ENCODE measurements at places on chromosomes 4 and X.

- DNase-seq = no peak
These were observed 38.9 kb downstream of the STARD8 start for GRCh38 chrX:68686097-68686977.

GRCh38 chr4:14095831-14096230 is 468.3 kb upstream of the BOD1L1 start:
- DNase-seq = no peak

GRCh38 chr4:89538886-89539285 is 231.3 kb upstream of the GPRIN3 start:
- DNase-seq = no peak

GRCh38 chr4:150828159-150828558 is 186.9 kb downstream of the LRBA start:
- no peak for DNase-seq

- no peak for DNase-seq
These were observed 460.1 kb downstream of the NAF1 start for GRCh38 chr4:162706632-162707031.

DNA sequence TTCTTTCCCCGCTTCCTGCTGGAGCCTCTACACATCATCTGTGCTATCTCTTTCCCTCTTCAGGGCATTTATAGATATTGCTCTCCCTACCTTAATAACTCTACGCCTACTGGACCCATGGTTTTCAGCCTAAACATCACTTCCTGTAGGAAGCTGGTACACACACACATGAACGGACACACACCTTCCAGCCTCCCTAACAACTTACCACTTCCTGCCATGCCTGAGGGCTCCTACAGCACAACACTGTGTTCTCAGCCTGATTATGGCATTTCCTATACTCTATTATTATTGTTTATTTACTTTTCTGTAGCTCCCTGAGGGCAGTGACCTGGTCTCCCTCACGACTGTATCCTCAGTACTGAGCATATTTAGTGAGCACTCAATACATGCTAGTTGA is 163.6 kb upstream of the MAP3K15 start:
- DNase-seq = no peak

DNA sequence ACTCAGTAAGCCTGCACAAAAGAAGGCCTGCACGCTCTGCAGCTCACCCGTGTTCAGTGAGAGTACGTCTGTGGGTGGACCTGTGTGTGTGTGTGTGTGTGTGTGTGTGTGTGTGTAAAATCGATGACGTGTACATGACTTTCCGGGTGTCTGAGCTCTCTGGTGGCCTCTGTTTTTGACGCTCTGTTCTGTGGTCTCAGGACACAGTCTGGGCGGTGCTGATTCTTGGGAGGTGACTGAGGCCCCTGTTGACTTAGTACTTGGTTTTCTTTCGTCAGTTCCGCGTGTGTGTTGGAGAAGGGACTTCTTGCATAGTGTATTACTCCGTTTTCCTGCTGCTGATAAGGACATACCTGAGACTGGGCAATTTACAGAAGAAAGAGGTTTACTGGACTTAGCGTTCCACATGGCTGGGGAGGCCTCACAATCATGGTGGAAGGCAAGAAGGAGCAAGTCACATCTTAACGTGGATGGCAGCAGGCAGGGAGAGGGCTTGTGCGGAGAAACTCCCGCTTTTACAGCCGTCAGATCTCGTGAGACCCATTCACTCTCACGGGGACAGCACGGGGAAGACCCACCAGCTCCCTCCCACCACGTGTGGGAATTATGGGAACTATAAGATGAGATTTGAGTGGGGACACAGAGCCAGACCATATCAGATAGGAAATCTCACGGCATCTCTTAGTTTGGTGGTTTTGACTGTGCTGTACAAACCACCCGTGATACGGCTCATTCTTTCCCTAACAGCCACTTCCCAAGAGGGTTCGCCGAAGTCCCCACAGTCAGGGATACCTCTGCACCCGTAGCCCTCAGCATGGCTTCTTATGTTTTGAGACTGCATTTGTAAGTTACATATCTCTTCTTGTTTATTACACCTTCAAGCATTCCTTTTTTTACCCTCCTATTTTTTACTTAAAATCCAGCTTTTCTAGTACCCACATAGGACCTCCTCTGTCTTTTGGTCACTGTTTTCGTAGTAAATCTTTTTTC is 24.5 kb downstream of the UVSSA start:
- peak; percentile 16 for DNase-seq

GRCh38 chr4:183504930-183505610 is at the start of gene ING2:
Gene ING2, plus strand, starts transcription at chr4:183505058. Its CDS starts 138 bp downstream, at chr4:183505196.
- no peak for DNase-seq

DNA sequence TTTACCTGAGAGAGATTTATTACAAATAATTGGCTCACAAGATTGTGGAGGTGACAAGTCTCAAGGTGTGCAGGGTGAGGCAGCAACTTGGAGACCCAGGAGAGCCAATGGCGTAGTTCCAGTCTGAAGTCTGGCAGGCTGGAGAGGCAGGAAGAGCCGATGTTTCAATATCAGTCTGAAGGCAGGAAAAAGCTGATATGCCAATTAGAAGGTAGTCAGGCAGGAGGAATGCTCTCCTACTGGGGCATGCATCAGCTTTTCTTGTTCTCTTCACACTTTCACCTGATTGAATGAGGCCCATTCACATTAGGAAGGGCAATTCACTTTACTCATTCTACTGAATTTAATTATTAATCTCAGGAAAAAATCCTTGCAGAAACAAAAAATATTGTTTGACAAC is 1351.7 kb upstream of the ADGRL3 start:
- no peak for DNase-seq

- no peak for DNase-seq
These were observed 451.3 kb downstream of the TLL1 start for GRCh38 chr4:166324321-166324720.

DNA sequence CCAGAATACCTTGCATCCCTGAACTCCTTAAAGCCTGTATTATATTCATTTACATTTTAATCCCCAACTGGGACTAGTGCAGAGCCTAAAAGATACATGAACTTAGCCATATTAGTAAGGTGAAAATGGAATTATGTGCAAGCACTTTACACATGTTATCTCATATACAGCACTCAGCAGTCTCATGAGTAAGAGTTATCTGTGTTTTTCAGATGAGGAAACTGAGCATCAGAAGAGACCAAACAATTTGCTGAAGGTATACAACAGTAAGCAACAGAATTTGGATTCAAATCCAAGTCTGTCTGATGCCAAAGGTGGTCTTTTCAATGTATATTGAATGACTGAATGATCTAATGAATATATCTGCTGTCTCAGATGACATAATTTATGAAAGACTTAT is 12.3 kb downstream of the ATP7A start:
- DNase-seq = no peak

GRCh38 chrX:149760965-149761364 is 12.9 kb upstream of the HSFX1 start:
- no peak for DNase-seq

GRCh38 chrX:8194216-8194615 is 23.1 kb upstream of the VCX2 start:
- no peak for DNase-seq

DNA sequence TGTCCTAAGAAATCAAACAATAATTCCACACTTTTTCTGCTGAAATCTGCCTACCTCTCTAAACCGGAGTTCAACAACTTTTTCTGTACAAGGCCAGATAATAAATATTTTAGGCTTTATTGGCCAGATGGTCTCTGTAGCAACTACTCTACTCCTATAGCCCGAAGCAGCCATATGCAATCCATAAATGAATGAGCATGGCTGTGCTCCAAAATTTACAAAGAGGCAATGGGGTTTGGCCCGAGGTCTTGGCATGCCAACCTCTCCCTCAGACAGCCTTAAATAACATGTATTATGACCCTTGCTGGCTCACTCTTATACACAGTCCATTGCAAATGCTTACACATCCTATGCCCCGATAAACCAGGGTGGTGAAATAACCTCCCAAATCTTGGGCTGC is 98.6 kb upstream of the GPM6A start:
- DNase-seq = no peak

DNA sequence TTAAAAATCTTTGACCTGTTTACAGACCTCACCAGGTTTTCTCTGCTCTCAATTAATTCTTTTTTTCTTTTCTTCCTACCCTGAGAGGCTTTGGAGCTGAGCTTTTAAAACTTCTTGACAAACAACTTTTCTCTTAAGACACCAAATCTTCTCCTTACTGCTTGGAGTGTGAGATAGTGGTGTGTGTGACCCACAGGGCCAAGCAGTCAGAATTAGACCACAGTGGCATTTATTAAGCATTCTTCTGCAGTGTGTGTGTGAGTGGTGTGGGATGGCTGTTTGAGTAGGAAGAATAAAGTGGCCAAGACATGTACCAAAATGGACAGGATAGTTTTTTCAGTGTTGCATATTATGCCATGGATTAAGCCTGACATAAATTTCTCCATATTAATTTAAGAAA is 665.1 kb downstream of the RAPGEF2 start:
- no peak for DNase-seq

DNA sequence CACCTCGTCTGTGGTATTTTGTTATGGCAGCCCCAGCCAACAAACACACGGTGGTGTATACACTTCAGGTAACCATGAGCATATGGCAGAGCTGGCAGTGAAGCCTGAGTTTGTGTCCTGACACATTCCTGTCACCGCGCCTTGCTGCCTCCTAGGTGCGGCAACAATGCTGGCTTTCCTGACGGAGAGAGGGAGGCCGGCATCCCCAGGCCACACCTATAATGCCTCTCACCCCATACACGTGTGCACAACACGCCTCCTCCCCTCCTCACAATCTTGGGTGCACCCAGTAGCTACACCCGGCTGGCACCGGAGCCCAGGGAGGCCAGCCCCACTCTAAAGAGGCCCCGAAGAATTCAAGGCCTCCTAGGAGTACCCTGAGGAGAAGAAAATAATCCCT is 158.5 kb downstream of the NSUN7 start:
- no peak for DNase-seq

DNA sequence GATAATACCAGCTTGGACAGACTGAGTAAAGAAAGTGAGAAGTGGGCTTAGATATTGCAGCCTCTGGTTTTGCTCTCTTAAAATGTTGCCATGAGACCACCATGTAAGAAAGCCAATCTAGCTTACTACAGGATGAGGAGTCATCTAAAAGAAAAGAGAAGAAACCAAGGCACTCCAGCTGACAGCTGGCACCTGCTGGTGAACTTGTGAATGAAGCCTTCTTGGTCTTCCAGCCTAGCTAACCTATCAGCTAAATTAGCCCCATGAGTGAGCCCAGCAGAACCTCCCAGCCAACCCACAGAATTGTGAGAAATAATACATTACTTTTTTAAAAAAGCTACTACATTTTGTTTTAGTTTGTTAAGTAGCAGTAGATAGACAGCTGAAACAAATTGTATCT is 154.5 kb upstream of the QRFPR start:
- no peak for DNase-seq

GRCh38 chr4:54228961-54229501 is at the start of gene PDGFRA:
Gene PDGFRA, plus strand, starts transcription at chr4:54229293. Its CDS starts 29,476 bp downstream, at chr4:54258769.
- peak; percentile 88 for DNase-seq

DNA sequence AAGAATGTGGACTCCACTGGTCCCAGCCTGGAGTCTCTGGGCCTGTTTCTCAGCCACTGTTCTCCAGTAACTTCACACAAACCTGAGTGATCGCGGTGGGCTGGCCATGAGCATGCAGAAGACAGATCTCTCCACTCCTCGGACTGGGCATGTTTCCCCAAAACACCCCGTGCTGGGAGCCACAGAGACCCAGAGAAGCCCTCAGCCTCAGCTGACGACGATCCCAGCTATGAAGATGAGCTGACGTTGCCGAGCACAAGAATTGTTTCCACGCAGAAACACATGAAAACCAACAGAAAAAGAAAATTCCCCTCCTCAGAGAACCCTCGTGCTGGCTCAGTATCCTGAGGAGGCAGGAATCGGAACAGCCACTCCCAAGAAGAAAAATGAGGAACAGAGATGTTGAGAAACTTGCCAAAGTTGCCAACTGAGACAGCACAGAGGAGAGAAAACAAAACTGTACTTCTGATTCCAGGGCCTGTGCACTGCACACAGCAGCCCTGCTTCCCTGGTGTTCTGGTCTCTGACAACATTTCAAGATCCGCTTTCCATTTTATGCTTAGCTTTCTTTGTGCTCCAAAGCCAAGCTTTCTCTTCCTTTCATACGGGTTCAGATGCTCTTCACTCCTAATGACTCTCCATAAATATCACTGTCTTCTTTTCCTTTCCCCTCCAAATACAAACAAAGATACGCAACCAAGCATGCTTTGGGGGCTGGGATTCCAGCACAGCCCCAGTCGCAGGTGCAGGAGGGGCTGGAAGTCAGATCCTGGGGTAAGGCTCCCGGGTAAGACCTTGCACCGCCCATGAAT is 81.4 kb downstream of the IRF2 start:
- DNase-seq = no peak

DNA sequence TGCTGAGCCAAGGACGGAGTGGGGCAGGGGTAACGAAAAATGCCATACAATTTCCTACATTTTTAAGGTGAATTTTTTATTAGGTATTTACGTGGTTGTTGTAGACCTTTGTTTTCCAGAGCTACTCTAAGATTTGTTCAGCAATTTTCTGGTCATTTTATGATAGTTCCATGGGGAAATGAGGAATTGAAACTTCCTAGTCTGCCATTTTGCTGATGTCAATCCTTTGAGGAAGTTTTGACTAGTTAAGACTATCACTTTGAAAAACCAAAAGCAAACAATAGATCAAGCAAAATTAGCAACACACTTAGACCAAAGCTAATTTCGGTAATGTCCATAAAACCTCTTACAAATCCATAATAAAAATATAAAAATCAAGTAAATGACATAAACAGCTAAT is 7.0 kb upstream of the TLR3 start:
- DNase-seq = no peak

DNA sequence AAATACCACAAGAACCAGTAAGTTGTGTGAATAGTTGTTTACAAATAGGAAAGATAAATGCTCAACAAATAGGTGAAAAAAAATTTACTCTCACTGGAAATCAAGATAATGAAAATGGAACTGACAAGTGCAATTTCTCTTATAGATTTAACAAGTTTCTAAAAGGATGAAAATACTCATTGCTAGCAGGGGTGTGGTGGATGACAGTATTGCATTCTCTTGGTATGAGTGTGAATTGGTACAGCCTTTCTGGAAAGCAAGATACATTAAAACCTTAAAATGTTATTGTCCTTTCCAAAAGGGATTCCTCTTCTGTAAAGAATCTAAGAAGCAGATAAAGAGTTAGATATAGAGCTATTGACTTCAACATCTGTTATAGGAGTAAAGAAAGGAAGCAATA is 240.0 kb upstream of the RPS6KA3 start:
- DNase-seq = no peak

- no peak for DNase-seq
These were observed 61.4 kb downstream of the SMARCA1 start for GRCh38 chrX:129461801-129462456.

GRCh38 chr4:20625426-20625825 is 74.8 kb upstream of the PACRGL start:
- DNase-seq = no peak

DNA sequence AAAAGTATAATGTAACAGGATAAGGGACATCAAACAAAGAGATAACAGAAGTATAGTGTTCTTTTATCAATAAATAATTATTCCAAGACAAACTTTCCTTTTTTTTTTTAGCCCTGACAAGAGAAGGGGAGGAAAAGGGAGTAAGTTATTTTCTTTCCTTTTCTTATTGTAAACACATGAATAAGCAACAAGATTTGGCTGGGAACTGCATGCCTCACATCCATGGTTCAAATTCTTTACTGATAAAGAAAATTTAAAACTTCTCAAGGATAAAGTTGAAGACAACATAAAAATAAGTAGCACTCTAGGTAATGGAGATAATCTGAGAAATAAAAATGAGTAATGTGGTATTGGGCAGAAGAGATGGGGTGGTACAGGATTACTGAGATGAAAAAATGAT is 71.6 kb downstream of the NEK1 start:
- no peak for DNase-seq
